Calu3 (cell line): ENCODE measurements at places on chromosomes 13 and 19.

DNA sequence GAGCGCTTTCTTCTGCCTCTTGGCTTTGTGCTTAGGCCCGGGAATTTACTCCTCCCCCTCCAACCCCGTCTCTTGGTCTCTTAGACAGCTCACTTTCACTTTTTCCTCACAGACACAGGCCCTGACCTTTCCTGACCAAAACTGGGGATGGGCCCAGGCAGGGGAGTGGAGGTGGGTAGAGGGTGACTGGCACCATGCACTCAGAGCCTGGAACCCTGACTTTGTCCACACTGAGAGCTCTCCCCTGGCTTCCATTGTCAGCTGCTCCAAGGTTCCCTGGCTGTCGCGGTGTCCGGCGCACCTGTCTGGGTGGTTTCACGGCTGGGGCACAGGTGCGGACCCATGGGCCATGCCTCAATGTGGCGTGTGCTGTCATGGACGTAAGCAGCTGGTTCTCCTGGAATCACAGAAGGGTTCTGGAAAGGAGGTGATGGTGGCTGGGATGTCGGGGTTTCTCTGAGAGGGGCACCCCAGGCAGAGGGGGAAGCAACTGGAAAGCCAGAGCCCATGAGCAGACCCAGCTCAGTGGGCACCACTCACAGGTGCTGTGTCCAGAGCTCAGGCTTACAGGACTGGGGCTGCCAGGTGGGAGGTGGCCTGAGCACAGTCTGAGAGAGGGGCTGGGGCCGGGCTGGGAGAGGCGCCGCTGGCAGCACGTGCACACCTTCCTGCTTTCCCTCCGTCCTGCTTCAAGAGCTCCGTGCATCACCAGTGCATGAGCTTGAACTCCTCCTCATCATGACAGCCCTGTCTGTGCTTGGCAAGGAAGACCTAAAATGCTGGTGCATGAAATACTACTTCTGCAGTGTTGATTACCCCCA lies 28.0 kb upstream of the C1QTNF9 start:
- no peak for DNase-seq

- DNase-seq = no peak
These were observed 21.2 kb upstream of the OBI1 start for GRCh38 chr13:78680115-78680561.

DNA sequence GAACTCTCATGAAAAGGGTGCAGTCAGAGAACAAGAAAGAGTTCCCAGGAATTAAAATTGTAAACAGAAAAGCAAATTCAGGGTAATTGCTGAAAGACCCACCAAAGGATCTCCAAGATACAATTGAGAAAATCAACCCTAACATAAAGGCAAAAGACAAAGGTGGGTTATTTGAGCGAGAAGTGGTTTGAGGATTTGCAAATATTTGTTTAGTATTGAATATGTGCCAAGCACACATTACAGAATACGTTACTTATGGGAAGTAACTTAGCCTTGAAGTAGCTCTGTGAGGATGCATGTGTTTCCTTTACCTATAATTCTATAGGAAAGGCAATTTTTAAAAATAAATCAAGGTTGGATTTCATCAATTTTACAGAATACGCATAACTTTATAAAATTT lies 10.0 kb upstream of the CEACAM21 start:
- DNase-seq = no peak

DNA sequence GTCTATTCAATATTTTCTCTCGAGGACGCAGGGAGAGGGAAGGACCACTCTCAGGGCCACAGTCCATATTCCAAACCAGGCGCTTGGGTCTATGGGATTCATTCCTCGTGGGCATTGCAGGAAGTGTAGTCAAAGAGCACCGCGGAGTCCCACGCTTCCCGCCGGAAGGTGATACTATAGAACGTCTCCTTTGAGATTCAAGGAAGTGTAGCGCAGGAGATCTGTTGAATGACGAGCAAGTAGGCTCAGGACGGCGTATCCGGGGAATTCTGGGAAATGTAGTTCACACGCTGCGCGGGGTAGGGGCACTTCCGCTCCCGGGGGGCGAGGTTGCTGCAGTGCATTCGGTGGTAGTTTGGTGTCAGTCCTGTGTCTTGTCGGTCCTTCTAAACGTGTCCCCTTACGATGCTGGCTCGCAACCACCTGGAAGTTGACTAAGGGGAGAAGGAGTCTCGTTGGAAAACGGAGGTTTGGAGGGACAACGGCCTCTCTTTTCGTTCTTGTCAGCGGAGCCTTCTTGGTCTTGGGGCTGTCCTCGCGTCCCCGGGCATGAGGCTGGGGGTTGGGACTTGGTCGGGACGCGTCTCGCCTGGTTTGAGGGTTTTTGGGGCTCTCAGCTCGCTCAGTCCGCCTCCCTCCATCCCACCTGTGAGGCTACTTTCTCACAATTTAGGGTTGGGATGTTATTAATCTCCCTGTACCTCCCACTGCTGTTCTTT lies at the start of gene ZNF284:
ZNF284 (plus strand) TSS at position 336 of the 719 bp plus-strand sequence. CDS start 4,231 bp downstream, outside the sequence.
- peak; percentile 91 for DNase-seq

- no peak for DNase-seq
These were observed 27.3 kb downstream of the TM9SF2 start for GRCh38 chr13:99528547-99528946.

GRCh38 chr19:33309826-33310225 lies 7.5 kb upstream of the CEBPA start:
- DNase-seq = no peak

DNA sequence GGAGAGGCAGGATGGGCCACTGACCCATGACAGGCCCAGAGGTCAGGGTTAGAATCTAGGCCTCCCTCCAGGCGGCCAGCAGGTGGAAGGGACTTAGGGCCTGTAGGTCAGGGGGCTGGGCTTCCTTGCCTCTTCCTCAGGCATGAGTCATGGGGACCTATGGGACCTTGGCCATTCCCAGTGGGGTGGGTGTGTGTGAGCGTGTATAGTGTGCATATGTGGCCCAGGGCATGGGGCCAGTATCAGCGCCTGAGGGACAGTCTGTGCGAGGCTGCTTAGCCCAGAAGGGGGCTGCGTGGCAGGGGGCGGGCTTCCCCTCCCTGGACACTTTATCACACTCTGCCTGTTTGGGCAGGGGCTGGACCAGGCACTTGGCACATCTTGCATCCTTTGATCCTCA lies 13.3 kb downstream of the KCTD15 start:
- no peak for DNase-seq

- no peak for DNase-seq
These were observed 49.4 kb downstream of the GAS6 start for GRCh38 chr13:113814435-113814821.

DNA sequence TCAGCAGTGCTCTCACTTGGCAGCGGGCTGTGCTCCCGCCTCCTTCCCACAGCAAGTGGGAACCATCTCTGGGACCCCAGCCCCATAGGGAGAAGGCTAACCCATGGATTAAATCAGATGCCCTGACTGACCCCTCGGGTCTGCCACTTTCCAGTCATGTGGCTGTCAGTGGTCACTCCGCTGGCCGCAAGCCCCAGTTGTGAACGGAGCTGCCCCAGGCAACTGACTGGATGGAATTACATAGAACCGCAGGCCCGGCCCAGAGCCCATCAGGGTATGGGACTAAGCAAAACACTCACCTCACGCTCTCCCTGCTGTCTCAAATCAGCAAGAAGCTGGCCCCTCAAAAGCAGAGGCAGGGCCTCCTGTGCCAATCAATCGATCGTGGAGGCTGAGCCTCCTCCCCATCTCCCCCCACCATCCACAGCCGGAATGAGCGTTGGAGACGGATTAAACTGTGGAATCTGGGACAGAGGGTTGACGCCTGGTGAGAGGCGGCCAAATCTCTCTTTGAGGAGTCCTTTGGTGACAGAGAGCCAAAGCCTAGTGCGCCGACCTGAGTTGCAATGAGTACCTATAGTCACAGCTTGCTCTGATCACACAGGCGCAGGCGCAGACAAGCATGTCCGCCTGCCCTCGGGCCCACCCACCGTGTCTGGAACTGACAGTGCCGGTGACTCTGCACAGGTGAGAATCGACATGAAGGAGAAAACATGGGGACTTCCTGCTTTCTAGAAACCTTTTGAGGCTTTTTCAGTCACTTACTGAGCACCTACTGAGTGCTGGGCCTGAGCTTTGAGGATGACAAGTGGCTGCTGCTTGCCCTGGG lies 38.7 kb downstream of the PBX4 start:
- DNase-seq = no peak

GRCh38 chr19:14487370-14488125 lies 8.4 kb downstream of the GIPC1 start:
- DNase-seq = no peak

- DNase-seq = no peak
These were observed 5.9 kb downstream of the ZNF714 start for GRCh38 chr19:21087871-21088270.

DNA sequence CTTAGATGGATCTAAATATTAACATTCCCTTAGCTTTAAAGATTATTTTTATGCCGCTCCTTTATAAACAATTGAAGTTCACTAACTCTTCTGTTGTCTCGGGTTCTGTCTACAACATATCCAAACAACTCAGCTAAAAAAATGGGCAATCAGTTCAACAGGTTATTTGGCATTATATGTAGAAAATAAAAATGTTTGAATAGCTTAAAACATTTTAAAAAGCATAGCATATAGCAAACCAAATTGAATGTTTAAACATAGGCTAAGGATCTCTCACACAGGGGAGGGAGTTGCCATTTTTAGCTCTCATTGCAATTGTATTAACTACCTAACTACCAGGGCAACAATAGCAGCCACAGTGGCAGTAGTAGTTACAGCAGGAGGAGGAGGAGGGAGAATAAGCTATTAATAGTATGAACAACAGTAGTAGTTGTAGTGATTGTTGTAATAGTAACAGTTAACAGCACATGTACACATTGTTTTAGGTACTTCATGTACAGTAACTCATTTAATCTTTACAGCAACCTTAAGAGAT lies 404.2 kb downstream of the KCNRG start:
- no peak for DNase-seq

GRCh38 chr13:26179344-26179743 lies 42.8 kb downstream of the RNF6 start:
- no peak for DNase-seq

DNA sequence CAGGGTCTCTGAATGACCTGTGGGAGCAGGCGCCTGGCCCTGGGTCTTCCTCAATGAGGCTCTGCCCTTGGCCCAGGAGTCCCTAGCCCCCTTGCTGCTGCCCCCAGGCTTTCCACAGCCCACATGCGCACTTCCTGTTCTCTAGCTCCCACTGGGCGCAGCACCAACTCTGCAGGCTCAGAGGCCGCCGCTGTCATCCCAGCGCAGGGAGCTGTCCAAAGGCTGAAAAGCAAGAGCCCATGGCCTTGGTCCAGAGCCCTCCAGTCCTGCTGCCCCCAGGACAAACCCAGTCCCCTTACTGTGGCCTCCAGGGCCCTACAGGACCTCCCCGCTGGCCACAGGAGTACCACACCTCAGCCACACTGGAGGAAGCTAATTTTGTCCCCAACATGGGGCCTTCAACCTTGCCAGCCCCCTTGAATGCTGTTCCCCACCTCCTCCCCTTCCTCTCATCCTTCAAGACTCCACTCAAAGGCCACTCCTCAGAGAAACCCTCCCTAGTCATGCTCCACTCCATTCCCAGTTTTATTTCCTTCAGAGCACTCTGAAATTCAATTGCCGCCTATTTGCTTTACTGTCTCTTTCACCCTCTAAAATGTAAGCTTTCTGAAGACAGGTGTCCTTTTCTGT lies 8.0 kb upstream of the POU2F2 start:
- DNase-seq = no peak

- DNase-seq = no peak
These were observed 12.9 kb downstream of the RANBP3 start for GRCh38 chr19:5964816-5965565.

GRCh38 chr19:6723108-6723618 lies 2.7 kb upstream of the C3 start:
- peak; percentile 58 for DNase-seq

- DNase-seq = no peak
These were observed 10.5 kb upstream of the NBEA start for GRCh38 chr13:34931572-34931971.

- DNase-seq = no peak
These were observed 38.8 kb upstream of the TUBGCP3 start for GRCh38 chr13:112626761-112627160.

- no peak for DNase-seq
These were observed 805 bp downstream of the ZNF784 start for GRCh38 chr19:55623561-55623960.

- no peak for DNase-seq
These were observed 25.7 kb downstream of the CNMD start for GRCh38 chr13:52713894-52714293.

- no peak for DNase-seq
These were observed 1.6 kb upstream of the POU4F1 start for GRCh38 chr13:78604782-78605611.

GRCh38 chr19:34505321-34506025 lies 23.9 kb downstream of the WTIP start:
- no peak for DNase-seq

- no peak for DNase-seq
These were observed 8.9 kb upstream of the DNMT1 start for GRCh38 chr19:10203686-10204085.

DNA sequence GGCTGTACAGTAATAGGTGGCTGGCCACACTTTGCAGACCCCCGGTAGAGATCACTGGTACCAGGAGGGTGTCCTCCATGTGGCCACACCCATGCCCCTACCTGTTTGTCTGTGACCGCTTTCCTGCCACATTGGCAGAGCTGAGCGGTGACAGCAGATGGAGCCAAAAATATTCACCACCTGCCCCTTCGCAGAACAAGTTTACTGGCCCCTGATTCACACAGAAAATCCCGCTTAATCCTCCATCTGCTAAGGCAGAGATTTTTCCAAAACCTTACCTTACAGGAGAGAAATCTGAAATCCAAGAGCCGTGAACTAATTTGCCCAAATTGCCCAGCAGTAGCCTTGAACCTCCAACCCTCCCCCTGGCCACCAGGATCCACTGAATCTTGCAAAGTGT lies 52.1 kb downstream of the MYO9B start:
- DNase-seq = no peak

- no peak for DNase-seq
These were observed 77.9 kb downstream of the ZNF536 start for GRCh38 chr19:30450100-30450499.

DNA sequence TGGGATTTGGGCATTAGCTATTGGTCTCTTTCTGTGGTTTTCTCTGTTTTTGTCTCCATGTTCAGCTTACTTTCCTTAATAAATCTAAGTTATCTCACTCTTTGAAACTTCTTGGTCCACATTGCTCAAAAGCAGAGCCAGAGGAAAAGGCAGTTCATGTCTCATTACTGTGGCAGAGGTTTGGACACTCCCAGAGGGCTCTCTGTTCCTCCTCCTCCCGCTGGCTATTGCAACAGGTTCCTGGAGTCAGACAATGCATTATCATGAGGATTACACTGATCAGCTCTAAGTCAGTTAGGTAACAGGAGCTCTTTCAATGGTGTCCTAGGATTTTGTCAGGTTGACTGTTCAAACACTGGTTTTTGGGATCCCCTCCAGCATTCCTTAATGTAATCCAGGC lies 298.8 kb downstream of the NDFIP2 start:
- DNase-seq = no peak

- DNase-seq = no peak
These were observed 1.6 kb upstream of the TIMM13 start for GRCh38 chr19:2428756-2429711.

- DNase-seq = no peak
These were observed 10.5 kb downstream of the IZUMO2 start for GRCh38 chr19:50152578-50152977.

GRCh38 chr13:69793783-69794453 lies 313.7 kb upstream of the ATXN8OS start:
- no peak for DNase-seq
